CD8-positive, alpha-beta memory T cell (primary cell): ENCODE measurements at places on chromosomes 5 and 9. TPM values are rescaled to one million over a fixed set of nuclear protein-coding genes. Genes with fewer than 3 reads are reported as not detected.

DNA sequence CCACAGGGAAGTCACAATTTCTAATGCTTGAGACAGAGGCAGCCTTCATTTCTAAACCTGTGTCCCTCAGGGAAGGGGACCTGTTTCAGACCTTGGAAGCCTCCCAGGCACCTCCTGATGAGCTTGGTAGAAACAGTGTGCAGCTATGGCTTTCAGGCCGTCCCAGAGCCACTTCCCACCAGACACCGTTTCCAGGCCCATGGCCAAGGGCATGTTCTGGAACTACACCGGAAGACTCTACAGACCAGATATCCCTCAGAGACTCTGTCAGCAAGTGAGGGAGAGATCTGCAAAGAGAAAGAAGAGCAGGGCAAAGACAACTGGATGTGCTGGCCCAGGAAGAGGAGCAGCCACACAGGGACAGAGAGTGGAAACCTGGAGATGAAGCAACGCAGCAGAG, 82.2 kb upstream of the HSPA9 start:
- DNase-seq, result no peak

The LCN9 gene
- not detected for total RNA-seq

The LARP1 gene
- total RNA-seq, result 344 TPM

The PITX1 gene
- not detected for total RNA-seq

The IL3 gene
- total RNA-seq, result 69.7 TPM

The FOXD4L6 gene
- total RNA-seq, result not detected

DNA sequence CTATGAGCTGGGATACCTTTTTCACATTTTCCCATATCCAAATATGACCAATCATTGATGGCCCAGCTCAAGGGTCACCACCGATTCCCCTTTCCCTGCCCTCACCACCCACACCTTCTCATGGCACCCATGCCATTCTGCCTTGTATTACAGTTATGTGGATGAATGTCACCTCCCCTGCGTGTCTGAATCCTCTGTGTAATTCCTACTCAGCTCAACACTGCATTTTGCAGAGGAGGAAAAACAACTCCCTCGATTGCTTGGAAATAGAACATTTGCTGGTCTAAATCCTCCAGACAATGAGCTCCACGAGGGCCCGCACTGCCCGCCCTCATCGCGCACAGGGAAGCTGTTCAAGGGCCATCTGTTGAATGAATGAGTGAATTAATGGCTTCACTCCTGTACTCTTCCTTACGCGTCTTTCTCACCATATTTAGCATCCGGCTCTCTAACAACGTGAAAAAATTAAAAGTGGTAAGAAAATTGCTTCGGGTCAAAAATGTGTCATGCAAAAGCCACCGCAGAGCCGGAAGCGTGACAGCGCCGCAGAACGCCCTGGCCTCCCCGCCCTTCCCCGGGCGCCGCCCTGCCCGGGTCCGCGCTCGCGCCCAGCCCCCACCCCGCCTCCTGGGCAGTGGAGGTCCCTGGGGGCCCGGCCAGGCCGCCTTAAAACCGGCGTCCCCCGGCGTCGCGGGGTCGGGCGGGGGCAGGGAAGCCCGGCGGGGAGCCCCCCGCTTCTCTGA, 704 bp downstream of the SUSD1 start:
- peak; percentile 68 for DNase-seq

The LMX1B gene
- total RNA-seq, result not detected

DNA sequence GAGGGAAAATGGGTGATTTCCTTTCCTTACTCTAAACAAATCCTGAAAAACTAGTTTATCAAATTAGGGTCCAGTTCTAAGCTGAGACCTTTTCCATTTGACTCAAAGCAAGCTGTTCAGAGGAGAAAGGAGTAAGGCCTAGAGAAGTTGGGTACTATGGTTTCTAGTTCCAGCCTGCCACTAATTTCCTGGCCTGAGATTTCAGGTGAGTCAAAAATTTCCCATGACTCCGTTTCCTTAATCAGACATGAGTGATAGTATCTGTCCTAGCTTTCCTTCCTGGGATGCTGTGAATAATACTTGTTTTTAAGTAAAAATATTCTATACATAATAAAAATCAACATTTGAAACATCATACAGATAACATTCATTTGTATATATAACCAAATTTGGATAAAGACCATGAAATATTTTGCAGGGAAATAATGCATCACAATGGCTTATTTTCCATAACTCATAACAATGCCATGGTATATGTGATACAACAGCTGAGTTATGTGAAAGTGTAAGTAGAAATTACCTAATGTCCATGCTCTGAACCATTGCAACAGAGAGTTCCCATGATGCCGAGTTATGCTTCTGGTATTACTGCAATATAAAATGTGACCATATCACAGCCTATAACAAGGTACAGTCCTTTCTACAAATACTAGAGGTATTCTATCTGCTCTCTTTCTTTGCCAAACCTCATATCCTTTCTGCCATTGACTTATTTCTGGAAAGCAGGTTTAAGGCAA, 142.7 kb downstream of the MLLT3 start:
- DNase-seq, result no peak

- no peak for DNase-seq
Observed at GRCh38 chr5:175778951-175779503, 92.4 kb upstream of the CPLX2 start.

- DNase-seq, result peak; percentile 37
Observed at GRCh38 chr9:88179062-88179521, 40.8 kb upstream of the SPATA31C2 start.

The SMIM3 gene
- total RNA-seq, result 12.7 TPM

- no peak for DNase-seq
Observed at GRCh38 chr5:103542441-103542840, 20.1 kb downstream of the NUDT12 start.

DNA sequence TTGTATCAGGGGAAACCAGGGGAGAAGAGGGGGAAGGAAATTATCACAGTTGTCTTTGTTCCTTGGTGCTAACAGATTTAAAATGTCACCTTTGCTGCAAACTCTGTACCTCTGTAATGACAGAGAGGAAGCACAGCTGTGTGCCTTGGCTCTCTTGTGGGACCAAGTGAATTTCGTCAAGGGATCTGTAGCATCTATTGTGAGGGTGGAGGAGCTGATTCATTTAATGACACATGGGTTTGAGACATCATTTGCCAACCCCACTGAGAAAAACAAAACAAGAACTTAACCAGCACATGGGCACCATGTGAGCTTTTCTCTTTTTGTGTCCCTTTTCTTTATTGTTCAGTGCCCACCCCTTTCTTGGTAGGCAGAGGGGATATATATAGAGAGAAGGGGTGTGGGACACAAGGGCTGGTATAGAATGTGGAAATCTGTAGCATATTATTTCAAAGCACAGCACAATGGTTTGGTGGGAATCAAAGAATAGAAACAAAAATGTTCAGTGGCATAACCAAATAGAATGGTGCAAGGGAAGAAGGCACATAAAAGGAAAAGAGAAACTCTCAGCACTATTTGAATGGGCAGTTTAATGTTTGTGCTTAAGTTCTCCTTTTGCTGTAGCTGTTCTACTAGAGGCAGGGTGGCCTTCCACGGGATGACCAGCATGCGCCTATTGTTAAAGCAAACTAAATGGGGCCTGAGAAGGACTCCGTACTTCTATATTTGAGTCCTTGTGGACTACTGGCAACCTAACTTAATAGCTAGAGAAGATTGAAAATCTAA, 63.3 kb downstream of the LIX1 start:
- no peak for DNase-seq

The COMMD10 gene
- 17.4 TPM for total RNA-seq

- DNase-seq, result no peak
Observed at GRCh38 chr9:79788662-79789061, 216.9 kb downstream of the TLE4 start.

DNA sequence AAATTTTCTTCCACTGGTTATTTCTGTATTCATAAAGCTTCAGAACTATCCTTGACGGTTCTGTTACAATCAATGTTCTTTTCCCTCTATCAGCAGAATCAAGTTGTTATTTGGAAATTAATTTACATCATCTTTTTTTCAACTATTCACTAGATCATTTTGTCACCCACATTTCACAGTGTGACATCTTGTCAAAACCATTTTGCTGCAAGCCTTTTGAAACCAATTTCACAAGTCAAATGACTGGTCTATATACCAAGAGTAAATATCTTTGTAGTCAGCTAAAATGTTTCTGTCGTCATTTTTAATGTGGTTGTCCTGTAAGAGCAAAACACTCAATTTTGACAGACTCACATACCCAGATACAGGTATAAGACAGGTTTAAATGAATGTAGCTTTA, 984.3 kb upstream of the TYRP1 start:
- no peak for DNase-seq

The SH2D3C gene
- total RNA-seq, result 14.1 TPM

The FBP2 gene
- total RNA-seq, result not detected

DNA sequence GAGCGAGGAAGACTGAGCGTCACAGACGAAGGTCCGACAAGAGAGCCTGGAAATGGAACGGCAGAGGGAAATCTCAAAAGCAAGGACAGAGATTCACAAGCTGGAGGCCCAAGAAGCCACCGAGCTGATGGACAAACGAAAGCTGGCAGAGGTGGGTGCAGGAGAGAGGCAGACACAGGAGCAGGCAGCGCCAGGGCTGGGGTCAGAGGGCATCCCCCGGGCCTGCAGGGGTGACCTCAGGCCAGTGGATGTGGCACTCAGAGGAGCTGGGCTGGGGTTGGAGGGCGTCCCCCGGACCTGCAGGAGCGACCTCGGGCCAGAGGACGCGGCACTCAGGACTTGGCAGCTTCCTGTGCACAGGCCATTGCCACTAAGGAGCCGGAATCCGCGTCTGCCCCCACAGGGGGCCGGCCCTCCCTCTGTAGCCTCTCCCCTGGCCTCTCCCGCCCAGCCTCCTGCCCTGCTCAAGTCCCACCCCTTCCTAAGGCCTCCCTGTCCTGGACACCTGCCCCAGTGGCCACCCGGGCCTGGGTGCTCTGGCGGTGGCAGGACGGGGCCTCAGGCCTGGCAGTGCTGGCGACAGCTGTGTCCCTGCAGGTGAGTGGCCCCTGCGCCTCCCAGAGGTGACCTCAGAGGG, 40.4 kb downstream of the EXD3 start:
- no peak for DNase-seq

The ANKHD1 gene
- 107 TPM for total RNA-seq

- DNase-seq, result peak; percentile 13
Observed at GRCh38 chr5:6827526-6828219, 114.4 kb downstream of the TENT4A start.

The STKLD1 gene
- 0.91 TPM for total RNA-seq

The TSSK1B gene
- not detected for total RNA-seq

The DOCK8 gene
- 141 TPM for total RNA-seq

GRCh38 chr5:137148159-137148558, 351.0 kb downstream of the SPOCK1 start:
- no peak for DNase-seq

DNA sequence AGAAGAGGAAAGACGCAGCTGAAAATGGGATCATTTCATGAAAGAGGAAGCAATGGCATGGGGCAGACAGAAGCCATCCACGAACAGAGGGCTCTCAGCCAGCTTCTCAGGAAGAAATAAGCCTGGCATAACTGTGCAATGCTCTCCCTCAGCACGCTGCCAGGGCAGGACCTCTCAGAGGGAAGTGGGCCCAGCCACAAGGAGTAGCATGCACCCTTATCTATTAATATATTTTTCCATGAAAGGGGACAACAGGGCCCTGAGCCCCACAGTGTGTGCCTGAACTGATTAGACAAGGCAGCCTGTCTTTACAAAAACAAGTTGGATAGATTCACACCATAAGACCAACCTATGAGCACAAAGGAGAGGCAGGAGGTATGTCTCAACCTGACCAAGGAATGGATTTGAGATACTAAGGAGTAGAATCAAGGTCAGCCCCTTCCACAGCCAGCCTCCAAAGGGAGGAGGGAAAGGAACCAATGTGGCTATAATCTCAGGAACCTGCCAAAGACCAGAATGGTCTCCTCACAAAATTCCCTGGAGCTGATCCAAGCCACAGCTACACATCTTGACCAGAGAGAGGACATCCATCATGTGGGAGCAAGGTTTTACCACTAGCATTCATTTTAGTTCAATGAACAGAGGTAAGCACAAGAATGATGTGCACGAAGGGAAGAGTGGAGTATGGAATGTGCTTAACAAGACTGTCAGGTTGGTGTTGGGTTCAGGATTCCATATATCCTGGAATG, 154.8 kb downstream of the SIL1 start:
- no peak for DNase-seq

DNA sequence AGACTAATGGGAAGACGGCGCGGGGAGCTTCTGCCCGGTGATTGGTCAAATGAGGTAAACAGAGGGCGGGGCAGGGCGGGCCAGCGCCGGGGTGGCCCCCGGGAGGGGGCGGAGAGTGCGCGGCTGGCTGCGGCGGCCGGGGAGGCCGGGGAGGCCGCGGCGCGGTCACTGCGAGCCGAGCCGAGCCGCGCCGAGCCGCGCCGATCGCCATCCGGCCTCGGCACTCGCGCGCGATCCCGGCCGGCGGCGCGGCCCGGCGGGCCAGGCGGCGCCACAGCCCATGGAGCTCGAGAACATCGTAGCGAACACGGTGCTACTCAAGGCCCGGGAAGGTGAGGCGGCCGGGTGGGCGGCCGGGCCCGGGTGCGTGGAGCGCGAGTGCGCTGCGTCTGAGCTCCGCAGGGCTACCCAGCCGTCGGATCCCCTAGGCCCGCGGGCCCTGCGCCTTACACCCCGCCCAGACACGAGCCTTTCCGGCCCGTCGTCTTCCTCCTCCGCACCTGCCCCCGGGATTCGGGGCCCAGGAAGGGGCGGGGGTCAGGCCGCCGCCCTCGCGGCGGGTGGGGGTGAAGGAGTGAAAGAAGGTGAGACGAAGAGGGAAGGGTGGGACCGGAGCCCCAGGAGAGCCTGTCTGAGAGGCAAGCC, at the start of gene GRK6:
TSS of gene GRK6 (plus strand) at position 111 of the 645 bp plus-strand sequence. CDS start at position 281, 170 bp downstream.
- peak; percentile 78 for DNase-seq

The C5orf58 gene
- not detected for total RNA-seq

The CYLC2 gene
- total RNA-seq, result not detected

DNA sequence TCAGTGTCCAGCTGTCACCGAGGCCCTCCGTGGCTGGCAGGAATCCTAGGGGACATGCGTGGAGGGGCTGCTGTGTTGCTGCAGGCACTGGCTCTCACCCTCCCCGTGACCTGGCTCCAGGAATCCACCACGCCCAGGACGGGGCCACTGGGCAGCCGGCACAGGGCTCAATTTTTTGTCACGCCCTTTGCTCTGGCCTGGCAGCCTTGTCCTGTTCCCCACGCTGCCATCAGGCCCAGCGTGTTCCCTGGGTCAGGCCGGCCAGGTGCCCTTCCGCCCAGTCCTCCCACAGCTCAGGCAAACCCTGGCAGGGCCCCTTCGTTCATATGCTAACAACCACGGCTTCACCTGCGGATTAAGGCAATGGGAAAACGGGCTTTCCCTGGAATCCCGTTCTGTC, 37.3 kb downstream of the PROP1 start:
- DNase-seq, result no peak

GRCh38 chr5:115423541-115423940, 121.0 kb downstream of the FEM1C start:
- DNase-seq, result no peak

DNA sequence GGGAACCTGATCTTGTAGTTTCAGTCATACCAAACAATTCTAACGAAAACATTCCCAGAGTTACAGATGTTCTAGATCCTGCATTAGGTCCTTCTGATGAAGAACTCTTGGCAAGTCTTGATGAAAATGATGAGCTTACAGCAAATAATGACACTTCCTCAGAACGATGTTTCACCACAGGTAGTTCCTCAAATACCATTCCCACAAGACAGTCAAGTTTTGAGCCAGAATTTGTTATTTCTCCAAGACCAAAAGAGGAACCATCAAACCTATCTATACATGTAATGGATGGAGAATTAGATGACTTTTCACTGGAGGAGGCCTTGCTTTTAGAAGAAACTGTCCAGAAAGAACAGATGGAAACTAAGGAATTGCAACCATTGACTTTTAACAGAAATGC, 21.0 kb downstream of the RMI1 start:
- no peak for DNase-seq
